ENCODE measurements at places on chromosomes 3 and 15. TPM values are rescaled to one million over a fixed set of nuclear protein-coding genes. Genes with fewer than 3 reads are reported as not detected.
A peak's percentile ranks its signal among the peaks of the same experiment; 100 is the strongest.

Gene GXYLT2
- not detected for total RNA-seq

DNA sequence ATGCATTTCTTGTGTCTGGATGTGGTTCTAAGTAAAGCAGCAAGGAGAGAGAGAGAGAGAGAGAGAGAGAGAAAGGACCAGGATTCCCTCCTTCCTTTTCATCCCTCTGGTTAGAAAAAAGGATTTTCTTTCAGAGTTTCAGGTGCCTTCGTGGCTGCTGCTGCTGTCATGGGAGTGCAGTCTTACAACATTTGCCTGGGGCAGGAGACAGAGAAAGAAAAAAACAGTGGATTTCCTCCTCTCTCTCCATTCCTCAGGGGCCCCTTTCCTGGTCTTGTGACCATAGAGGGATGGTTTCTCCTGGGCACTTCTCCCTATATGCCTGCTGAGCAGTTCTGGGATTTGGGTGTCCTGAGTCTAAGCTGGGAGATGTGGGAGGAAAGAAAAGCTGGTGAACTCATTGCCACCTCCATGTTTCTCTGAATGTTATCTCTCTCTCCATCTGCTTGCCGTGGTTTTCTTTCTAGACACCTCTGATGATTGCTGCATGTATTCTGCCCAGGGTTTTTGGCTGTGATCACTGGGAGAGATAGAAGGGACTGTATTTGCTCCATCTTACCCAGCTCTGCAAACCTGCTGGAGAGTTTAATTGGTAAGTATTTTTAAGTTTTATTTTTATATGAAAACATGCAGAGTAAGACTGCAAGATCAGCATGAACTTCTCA, 142.4 kb upstream of the RGMA start:
- DNase-seq: no peak

DNA sequence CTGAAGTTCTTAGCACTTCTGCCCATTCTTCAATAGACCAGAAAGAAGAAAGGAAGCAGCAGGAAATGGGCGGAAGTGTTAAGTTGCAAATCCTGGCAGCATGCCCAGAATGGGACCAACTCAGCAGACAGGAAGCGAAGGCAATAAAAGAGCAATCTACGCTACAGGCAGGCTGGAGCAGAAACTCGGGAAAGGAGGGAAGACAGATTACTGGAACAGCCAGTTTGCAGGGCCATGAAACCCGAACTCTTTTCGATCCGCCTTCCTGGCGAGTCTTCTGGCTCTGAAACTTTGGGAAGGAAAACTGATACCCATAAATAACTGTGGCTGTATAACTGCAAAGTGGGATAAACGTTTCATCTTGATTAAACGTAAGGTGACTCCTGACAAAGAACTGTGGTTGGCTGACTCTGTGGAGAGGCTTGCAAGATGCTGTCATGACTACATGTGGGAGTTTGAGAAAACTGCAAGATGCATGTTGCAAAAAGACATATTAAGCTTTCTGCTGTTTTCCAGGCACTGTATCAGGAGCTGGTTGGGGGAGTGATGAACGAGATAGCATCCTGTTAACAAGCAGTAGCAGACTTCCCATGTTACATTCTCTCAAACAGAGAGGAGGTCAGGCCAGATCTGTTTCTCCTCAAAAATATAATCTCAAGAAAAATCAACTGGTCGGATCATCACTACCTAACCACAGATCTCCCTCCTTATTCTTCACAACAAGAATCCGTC, 67.8 kb downstream of the FMN1 start:
- peak; percentile 95 for DNase-seq

Gene SEMA3B
- 94.2 TPM for total RNA-seq

Gene SMAD6
- 101 TPM for total RNA-seq

Gene ZPLD1
- total RNA-seq: not detected

Data from HT-29 (cell line).